ENCODE measurements at places on chromosomes 3 and 15. TPM values are rescaled to one million over a fixed set of nuclear protein-coding genes. Genes with fewer than 3 reads are reported as not detected.
A peak's percentile ranks its signal among the peaks of the same experiment; 100 is the strongest.

- DNase-seq = peak; percentile 31
These were observed 30.3 kb downstream of the ARL14 start for GRCh38 chr3:160707187-160707794.

Gene ACTC1
- 25.0 TPM for total RNA-seq

- DNase-seq = peak; percentile 84
These were observed 45.8 kb downstream of the MITF start for GRCh38 chr3:69784954-69785514.

Gene SENP7
- total RNA-seq = 28.7 TPM

Gene C2CD4B
- 4.2 TPM for total RNA-seq

GRCh38 chr15:75696311-75696720 is 16.3 kb downstream of the CSPG4 start:
- no peak for DNase-seq

GRCh38 chr3:134869153-134869726 is 74.2 kb downstream of the EPHB1 start:
- no peak for DNase-seq

- no peak for DNase-seq
These were observed 20.0 kb upstream of the CAPN7 start for GRCh38 chr3:15186101-15186476.

Gene FBXO40
- total RNA-seq = not detected

Gene FSIP1
- 2.4 TPM for total RNA-seq

DNA sequence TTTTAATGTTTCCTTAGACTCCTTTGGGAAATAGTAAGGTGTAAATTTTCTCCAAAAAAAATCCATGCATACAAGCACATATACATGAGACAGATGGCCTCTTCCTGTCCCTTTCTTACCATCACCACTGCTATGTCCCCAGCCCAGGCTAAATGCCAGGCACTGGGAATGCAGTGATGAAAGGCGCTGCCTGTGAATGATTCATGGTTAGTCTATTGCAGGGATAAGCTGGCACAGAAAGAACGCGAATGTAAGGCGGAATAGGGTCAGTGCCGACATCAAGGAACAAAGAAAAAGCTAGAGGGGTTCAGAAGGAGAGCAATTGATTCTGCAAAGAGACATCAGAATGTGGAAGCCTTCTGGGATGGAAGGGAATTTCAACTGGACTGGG is 36.2 kb upstream of the CFAP161 start:
- DNase-seq = no peak

Gene MINDY2
- 31.7 TPM for total RNA-seq

Gene FETUB
- total RNA-seq = not detected

Gene BCHE
- 1.4 TPM for total RNA-seq

Gene C3orf22
- total RNA-seq = not detected

Gene SH2D7
- total RNA-seq = not detected

DNA sequence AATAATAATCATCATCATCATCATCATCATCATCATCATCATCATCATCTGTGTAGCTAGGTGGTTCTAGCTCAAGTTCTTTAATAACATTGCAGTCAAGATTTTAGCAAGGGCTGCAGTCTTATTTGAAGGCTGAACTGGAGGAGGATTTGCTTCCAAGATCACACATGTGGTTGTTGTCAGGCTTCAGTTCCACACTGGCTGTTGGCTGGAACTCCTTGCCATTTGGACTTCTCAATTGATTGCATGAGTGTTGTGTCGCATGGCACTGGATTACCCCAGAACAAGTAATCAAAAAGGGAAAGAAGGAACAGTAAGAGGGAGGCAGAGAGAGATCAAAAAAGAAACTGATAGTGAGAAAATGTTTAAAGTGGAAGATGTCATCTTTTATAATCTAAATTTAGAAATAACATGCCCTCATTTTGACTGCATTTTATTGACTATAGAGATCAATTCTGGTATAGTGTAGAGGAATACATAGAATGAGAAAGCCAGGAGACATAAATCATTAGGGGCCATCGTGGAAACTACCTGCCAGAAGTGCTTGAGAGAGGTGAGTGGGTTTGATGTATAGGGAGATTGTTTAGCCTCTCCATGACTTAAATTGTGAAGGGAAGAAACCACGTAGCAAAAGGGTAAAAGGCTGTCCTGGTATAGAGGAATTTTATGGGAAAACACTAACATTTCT is 346.6 kb upstream of the RBMS3 start:
- DNase-seq = no peak

Gene STAC
- total RNA-seq = 6.2 TPM

DNA sequence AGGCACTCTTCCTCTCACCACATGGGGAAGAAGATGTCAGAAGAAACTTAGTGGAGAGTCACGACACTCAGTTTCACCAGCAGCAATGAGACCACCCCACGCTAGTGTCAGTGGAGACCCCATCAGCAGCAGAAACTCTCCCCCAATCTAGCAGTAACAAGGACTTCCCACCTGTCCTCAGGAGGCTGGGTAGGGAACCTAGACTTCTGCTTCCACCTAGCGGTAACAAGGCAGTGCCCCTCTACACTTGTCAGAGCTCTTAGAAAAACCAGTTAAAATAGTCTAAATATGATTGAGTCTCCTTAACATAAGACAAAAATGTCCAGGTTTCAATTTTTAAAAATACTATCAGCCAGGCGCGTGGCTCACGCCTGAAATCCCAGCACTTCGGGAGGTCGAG is 57.3 kb downstream of the TRAT1 start:
- no peak for DNase-seq

Gene CASR
- 72.8 TPM for total RNA-seq

Gene HESX1
- total RNA-seq = 0.79 TPM

- DNase-seq = no peak
These were observed 88.7 kb downstream of the ANKRD28 start for GRCh38 chr3:15708882-15709677.

DNA sequence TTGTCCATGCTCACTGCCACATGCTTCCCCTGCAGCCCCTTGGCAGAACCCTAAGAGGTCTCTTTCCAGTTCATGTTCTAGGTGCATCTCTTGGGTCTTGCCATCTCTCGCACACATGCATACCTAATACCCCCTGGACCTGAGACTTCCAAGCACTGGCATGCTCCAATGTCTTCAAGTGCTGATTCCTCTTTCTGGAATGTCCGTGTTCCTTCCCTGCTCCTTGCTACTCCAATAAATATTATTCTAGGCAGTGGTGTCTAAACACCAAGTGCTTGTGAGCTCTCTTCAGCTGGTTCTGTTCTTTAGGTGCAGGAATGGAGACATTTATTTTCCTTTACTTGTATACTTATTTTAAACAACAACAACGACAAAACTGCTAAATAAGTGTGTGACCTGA is 370.1 kb downstream of the LPP start:
- no peak for DNase-seq

Gene TMEM212
- total RNA-seq = not detected

GRCh38 chr15:57692709-57693108 is 13.8 kb upstream of the POLR2M start:
- no peak for DNase-seq

GRCh38 chr15:62889141-62889661 is 153.3 kb upstream of the TPM1 start:
- no peak for DNase-seq

Gene ALDH1L1
- 60.0 TPM for total RNA-seq

Gene SCN11A
- total RNA-seq = 0.25 TPM

DNA sequence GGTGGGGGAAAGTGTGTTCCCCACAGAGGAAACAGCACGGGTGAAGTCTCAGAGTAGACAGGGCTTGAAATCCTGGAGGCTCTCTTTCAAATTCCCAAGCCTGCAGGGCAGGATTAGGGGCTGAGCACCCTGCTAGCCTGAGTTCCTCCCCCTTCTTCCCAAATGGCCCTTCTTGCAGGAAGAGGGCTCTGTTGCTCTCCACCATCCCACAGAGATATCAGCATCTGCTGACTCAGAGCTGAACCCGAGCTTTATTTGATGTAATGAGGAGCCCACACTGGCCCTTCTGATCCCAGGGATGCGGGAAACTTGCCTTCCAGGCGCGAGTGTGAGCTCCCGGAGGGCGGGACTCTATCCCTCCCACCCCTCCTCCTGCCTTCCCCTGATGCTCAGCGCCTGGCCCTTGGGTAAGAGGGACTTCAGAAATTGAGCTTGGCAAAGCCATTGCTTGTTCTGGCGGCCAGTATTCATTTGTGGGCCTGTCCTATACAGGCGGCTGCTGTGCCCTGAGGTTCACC is 1.4 kb upstream of the STRA6 start:
- DNase-seq = no peak

DNA sequence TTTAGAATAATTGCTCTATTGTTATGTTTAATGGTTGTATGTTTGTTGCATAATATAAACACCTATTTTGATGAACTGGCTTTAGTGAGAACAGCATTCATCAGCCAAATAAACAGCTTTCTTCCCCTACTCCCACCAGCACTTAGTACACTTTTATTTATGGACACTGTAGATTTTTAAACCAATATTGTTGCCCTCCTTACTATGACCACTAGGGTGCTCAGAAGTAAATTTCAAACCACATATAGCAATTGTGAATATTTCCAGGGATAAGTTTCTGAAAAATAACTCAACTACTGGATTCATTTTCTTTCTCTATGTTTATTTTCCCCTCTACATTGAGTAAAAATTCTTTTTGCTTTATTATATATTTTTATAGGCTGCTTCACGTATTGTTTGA is 84.7 kb upstream of the PTX3 start:
- no peak for DNase-seq

DNA sequence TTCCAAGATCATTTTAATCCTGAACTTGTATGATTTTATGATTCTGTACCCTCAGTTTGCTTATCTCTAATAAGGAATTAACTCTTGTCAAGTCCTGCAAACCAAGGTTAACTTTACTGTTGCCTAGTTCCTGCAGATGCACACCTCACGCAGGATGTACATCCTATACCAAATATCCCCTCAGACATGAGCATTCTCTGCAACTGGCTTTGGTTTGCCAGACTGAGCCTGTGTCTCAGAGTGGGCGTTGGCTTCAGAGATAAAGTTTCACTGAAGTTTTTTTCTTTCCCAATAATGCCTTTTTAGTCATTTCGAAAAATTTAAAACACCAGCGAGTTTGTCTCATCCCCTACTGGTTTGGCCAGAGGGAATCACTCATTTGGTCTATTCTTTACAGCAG is 173.9 kb downstream of the NR2F2 start:
- DNase-seq = no peak

DNA sequence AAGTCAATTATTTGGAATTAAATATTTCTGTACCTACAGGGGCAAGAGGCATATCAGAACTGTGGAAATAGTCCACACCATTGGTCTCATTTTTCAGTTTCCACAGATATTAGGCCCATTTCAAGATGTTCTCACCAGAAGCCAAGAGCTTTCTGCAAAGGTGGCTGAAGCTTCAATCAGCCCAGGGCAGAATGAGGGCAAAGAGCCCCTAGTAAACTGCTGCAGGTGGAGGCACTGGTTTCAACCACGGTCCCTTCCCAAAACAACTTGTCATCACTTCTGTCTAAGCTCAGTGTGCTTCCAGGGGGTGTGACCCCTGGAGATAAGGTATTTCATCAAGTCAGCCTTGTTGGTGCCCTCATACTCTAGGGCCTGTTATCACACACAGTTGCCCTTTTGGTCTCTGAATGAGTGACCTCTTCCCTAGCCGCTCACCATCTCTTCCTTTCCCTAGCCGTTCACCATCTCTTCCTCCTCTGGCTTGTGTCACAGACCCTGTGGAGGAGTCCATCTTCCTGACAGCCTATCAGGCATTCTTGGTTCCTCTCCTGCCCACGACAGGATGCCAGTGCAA is 21.2 kb downstream of the IL17RD start:
- no peak for DNase-seq

GRCh38 chr3:98994128-98994762 is 92.8 kb upstream of the DCBLD2 start:
- peak; percentile 59 for DNase-seq

DNA sequence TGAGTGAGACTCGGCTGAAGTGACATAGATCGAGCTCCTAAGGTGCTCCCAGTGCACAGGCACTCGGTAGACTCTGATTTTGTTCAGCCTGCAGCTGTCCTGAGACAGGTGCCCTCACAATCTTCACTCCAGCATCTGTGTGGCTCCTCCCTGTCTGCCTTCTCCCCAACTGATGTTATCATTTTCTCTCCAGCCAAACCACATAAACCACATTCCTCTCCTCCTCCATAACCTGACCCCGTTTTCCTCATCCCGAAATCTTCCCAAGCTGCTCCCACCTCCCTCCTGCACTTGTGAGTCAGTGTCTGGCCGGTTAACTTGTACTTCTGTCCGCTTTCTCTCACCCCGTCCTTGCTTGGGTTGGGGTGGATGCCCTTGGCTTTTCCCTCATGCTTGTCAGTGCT is 93.3 kb upstream of the HACD2 start:
- DNase-seq = no peak

- DNase-seq = no peak
These were observed 12.8 kb upstream of the RFT1 start for GRCh38 chr3:53142986-53143385.

DNA sequence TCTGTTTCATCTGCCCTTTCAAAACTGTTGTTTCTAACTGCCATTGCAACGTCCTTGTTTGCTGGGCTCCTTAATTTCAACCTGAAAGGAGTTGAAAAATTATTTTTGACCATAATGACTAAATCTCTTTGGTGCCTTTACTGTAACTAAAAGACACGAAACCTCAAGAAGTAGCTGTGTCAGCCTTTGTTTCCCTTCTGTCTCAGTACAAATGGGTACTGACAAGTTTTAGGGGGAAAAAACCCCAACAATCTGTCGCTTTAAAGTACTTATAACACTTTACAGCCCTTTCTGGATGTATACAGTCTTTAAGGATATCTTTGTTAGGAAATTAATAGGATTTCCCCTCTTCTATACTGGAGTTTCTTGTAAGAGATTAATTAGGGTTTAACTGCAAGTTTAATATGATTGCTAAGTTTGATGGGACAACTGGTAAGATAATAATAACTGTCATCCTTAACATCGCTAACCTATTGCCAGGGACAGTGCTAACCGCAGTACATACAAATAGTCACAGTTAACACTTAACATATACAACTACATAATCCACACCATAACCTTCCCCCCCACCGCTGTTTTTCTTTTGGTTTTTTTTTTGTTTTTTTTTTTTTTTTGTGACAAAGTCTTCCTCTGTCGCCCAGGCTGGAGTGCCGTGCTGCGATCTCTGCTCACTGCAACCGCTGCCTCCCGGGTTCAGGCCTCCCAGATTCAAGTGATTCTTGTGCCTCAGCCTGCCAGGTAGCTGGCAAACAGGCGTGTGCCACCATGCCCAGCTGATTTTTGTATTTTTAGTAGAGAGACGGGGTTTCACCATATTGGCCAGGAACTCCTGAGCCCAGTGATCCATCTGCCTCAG is 1.7 kb downstream of the GXYLT2 start:
- no peak for DNase-seq

GRCh38 chr3:172103724-172104123 is 64.3 kb downstream of the FNDC3B start:
- no peak for DNase-seq
